ENCODE measurements at places on chromosomes 16 and 17.

DNA sequence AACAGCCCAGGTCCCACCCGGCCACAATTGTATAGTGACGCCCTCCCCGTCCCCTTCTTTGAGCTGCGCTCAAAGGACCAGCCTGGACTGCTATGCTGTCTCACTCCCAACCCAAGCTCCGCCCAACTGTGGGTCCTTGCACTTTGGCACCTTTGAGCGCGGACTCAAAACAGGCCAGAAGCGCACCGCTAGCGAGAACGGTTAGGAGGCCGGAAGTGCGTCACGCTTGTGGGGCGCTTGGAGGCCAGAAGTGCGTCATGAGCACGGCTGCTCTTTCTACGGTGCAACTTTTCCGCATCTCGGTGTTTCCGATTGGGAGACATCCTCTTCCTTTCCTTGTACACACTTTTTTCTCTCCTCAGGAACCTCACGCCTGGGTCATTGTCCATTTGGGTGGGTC is at the start of gene ZNF19:
ZNF19 (minus strand) TSS at position 203 of the 400 bp plus-strand sequence. CDS start 7,210 bp downstream, outside the sequence.
- DNase-seq = no peak

DNA sequence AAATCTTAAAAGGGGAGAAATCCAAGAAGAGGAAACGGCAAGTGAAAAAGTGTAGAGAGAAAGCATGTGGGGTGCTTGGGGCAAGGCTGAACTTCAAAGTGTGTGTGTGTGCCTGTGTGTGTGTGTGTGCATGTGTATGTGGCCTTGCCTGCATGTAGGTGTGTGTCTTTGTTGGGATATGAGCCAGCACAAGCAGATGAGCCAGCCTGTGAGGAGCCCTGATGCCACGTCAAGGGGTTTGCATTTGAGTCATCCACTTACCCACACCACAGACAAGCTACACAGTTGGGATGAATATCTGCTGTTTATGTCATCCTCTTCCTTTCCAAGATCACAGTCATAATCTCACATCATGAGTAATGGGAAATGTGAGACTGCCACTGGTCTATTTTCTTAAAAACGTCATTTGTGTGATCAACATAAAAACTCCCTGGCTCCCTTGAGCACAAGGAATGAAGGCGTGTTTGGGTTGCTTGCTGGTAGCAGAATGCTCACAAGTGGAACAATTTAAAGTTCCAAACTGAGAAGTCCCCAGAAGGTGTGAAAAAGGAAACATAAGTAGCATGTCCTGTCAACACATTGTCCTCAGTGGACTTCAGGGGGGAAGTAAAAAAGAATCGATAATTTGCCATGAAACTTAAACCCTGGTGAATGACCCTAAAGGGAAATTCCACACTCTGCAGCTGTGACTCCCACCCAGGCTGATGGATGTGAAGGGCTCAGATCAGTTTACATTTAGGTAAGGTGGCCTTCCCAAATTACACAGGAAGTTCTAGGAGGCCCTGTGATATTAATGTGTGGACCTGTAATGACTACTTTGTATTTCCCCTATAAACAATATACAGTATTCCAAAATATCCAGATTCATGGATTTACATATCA is 14.7 kb downstream of the KCTD19 start:
- DNase-seq = no peak

GRCh38 chr17:5587438-5588032 is 3.2 kb upstream of the NLRP1 start:
- peak; percentile 54 for DNase-seq

DNA sequence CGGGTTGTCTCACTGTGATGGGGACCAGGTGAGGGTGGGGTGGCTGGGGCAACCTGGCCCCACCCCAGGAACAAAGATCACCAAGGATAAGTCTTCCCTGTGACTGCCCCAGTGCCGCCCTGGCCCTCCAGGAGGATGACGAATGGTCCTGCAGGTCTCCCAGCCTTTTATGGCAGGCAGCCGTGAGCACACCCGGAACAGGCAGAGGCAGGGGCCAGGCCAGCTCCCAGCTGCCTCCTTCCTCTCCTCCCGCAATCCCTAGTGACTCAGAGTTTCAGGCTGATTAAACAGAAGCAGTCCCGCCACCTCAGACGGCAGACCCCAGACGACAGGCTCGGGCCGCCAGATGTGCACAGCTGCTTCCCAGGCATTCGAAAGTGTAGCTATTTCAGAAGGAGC is 13.3 kb downstream of the JUP start:
- DNase-seq = no peak

- DNase-seq = no peak
Observed at GRCh38 chr16:75263963-75264445, 12.6 kb upstream of the BCAR1 start.

DNA sequence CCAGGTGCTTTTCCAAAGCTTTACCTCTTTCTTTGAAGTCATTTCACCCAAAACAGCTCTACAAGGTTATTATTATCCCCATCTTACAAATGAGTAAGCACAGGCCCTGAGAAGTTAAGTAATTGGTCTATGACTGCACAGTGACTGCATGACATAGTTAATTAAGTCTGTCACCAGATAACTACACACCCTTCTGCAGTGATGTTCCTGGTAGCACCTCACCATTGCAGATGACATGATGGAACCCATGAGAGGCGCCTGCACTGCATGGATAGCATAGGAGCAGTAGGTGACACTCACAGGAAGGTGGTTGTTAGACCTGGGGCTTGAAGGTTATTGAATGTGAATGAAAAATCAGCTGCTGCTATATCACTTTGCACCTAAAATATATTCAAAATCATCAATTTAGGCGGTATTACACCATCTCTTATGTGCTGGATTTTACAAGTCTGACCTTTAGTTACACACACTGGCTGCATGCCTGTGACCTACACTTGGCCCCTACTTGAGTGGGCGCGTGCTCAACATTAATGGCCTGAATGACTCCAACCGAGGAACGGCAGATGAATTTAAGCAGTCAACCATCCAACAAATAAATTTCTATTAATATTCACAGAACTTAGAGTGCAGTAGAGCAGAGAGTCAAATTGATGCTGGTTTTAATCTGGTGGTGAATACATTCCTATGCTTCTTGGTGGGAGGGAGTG is 239.6 kb downstream of the CDH11 start:
- no peak for DNase-seq

GRCh38 chr16:72013389-72013788 is 4.8 kb downstream of the DHODH start:
- no peak for DNase-seq

DNA sequence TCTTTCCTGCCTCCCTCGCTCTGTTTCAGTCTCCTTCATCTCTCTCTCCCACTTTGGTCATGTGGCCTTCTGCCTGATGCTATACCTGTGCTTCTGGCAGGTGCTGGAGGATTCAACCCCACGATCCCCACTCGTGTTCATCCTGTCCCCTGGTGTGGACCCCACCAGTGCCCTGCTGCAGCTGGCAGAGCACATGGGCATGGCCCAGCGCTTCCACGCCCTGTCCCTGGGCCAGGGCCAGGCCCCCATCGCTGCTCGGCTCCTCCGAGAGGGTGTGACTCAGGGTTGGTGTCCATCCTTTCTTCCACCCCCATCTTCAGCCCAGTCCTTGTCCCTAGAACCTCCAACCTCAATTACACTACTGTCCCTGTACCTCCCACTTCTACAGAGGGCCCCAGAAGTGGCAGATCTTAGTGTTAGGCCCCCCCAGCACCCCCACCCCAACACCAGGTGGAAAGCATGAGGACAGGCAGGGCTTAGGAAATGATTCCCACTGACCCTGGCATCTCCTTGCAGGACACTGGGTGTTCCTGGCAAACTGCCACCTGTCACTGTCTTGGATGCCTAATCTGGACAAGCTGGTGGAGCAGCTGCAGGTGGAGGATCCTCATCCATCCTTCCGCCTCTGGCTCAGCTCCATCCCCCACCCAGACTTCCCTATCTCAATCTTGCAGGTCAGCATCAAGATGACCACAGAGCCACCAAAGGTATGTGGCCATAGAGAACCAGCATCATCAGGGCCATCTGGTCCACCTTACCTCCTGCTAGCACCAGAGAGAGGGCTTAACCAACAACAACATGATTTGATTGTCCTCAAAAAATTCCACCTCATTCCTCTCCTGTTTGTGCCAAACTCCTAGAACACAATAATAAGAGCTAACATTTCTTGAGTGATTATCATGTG is 9.7 kb upstream of the KDM6B start:
- DNase-seq = no peak

Measured in NCI-H1048 (cell line).